ENCODE measurements at places on chromosomes 2 and 18. TPM values are rescaled to one million over a fixed set of nuclear protein-coding genes. Genes with fewer than 3 reads are reported as not detected.

UGT1A4 gene
- total RNA-seq = not detected

GRCh38 chr2:207768168-207768865, 1.4 kb downstream of the FZD5 start:
- peak; percentile 33 for DNase-seq

DNA sequence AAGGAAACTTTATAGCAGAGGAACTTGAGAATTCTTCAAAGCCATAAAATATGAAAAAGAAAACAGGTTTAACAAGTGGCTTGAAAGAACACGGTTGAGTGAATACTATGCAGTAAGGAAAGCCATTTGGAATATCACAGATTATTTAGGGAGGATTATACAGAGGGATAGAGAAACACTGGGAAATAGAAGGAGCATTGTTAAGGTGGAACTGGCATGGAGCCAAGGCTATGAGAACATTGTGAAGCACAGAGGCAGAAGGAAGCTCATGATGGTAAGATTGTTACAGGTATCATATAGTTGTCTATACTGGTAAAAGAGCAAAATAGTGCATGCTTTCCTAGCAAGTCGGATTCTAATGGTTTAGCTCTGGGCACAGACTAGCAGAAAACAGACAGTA, 87.1 kb downstream of the SS18 start:
- no peak for DNase-seq

DNA sequence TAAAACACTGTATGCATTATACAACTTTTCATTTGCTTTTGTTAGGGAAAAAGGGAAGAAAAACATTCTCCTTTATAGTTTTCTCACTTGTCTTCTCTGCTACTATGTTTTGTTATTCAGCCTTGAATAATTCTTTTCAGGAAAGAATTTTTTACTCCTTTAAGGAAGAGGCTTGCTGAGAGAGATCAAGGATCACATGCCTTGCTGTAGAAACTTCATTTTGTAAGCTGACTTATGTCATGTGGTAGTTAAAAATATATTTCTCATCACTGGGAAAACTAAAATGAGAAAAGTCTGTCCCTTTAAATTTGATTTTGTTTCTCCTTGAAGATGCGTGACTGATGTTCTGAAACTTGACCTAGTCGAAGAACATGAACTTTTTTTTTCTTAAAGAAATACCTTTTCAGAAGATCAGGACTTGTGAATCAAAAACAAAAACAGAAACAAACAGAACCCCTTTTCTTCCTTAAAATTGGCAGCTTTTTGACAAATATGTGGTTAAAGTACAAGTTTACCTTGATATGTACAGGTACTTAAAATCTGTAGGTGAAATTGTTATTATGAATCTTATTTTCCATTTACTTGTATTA, 145.1 kb downstream of the COMMD1 start:
- no peak for DNase-seq

DNA sequence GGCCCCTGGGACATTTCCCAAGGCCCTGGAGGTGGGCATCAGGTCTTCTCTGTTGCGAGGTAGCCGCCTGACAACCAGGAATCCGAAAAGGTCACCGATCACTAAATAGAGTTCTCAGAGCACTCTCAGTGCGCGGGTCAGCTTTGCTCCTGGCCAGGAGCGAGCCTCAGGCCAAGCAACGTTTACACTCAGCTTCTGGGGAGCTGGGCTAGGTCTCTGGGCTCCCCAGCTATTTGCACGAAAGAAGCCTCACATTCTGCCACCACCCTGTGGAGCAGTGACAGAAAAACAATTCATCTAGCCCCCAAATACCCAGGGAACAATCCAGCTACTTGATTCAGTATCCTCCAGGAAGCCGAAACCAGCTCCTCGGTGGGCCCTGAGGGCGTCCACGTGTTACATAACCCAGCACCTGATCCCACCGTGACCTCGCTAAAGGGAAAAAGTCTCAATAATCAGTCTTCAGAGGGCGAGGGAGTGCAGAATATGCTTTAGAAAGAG, 3.3 kb downstream of the SH3BP4 start:
- DNase-seq = no peak

- no peak for DNase-seq
Measured at GRCh38 chr2:43370705-43371104, 144.3 kb upstream of the ZFP36L2 start.

DNA sequence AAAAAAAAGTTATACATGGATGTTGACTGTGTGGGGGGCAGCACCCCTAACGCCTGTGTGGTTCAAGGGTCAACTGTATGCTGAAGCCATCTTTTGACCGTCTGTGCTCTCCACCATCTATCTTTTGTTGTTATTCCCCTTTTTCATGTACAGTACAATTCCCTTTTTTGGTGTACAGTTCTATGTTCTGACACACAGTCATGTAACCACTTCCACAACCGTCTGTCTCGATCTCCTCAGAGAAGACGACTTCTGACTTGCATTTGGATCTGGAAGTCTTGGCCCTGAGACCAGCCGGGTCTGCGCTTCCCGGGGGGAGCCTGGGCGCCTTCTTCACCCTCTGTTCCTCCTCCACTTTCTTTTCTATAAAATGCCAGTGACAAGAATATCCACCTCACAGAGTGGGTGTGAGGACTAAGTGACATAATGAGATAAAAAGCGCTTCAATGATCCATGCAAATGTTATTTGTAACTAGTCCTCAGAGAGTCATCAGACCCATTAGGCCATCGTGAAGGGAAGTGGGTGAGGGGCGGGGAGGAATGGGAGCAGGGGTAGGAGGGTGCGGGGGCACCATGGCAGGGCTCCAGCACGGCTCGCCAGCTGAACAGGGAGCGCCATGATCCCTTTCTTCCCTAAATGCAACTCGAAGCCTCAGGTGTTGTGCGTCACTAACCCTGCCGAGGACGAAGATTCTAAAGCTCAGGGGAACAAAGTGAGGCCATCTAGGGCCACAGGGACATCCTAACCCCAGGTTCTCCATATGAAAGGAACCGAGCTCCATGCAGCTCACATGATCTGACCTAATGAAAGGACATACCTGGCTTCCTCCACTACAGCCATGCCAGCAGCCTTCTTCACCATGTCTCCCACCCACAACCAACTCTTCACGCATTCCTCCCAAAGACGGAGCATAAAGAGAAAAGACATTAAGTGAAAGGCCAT, 16.6 kb downstream of the ADCY3 start:
- no peak for DNase-seq

DNA sequence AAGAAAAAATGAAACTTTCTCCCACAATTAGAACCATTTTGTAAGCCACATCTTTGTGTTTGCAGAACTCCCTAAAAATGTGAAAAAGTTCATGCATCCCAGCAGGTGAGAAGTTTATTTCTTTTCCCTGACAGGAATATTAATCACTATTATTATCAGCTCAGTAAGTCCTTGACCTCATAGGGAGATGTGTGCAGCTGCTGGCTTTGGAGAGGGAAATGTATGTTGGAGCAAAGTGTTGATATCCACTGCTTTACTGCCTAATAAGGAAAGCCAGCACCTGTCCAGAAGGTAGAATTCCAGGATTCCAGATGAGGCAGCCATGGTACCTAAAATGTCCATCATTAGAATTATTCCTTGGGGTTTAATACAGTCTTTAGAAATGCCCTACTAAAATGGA, 35.8 kb upstream of the CCNT2 start:
- no peak for DNase-seq

DNA sequence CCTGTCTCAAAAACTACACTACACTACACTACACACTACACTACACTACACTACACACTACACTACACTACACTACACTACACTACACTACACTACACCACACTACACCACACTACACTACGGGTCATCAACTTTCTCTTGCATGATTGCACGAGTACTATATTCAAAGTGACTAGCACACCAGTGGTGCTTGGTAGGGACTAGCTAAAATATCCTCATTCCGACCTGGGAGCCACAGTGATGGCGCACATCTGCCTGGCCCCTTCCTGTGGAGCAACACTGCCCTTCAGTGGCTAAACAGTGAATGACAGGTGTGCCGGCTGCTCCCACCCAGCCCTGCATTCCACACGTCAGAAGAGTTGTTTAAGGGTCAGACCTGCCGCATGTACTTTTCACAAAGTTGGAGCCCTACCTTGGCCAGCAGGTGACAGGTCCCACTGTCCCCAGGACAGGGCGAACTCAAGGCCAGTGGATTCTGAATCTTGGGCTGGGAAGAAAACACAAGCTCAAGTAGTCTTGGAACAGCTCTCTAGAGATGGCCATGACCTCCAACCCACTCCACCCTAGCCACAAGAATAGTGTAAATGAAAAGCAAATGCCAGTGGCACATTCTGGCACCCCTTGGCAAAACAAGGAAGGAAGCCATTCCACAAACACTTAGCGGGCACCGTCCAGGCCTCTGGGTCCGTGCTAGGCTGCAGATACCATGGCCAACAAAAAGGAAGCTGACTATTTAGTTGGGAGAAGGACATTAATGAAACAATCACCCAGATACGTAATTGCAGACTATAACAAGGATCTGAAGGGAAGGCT, 79.7 kb upstream of the MSH2 start:
- peak; percentile 83 for DNase-seq

- no peak for DNase-seq
Measured at GRCh38 chr2:195472501-195473234, 184.4 kb upstream of the SLC39A10 start.

MFF gene
- 15.1 TPM for total RNA-seq

DNA sequence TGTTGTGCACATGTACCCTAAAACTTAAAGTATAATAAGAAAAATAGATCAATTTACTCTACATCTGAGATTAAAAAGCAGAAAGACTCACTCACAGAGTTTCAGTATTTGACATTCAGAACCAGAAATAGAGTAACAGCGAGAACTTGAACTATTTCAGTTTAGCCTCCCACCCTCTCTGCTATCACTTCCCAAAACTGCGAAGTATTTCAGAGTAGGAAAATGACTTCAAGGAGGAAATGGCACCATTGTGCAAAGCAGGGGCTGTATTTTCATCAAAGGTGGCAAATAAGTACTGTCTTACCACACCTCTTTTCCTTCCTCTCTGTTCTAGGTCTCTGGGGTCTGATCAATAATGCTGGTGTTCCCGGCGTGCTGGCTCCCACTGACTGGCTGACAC, 13.6 kb downstream of the DHRS9 start:
- no peak for DNase-seq

SRD5A2 gene
- not detected for total RNA-seq

DNA sequence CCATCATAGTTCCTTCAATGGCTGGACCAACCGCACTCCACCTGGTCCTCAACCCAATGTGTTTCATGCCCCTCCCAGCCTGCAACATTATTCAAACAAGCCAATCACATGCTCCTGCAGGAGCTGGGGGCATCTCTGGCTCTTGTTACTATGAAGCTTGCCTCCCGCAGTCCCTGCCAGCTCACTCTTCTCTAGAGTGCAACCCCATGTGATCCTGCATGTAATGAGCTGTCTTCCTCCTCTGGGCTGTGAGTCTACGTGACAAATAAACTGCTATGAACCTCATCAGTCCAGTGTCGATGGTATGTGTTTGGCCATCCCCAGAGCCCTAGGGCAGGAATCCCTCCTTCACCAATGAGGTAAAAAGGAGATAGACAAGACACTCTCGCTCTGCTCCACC, 15.8 kb upstream of the BOD1L2 start:
- no peak for DNase-seq

CYS1 gene
- total RNA-seq = 13.3 TPM

- DNase-seq = peak; percentile 27
Measured at GRCh38 chr2:120313695-120314615, 32.0 kb upstream of the INHBB start.

GRCh38 chr2:208097801-208098200, 26.5 kb downstream of the CRYGD start:
- DNase-seq = no peak

- no peak for DNase-seq
Measured at GRCh38 chr2:147843391-147843863, 1.4 kb upstream of the ACVR2A start.

CFAP210 gene
- total RNA-seq = 0.64 TPM

TRIM43 gene
- not detected for total RNA-seq

- DNase-seq = no peak
Measured at GRCh38 chr2:74658516-74658915, 4.5 kb downstream of the SEMA4F start.

DNA sequence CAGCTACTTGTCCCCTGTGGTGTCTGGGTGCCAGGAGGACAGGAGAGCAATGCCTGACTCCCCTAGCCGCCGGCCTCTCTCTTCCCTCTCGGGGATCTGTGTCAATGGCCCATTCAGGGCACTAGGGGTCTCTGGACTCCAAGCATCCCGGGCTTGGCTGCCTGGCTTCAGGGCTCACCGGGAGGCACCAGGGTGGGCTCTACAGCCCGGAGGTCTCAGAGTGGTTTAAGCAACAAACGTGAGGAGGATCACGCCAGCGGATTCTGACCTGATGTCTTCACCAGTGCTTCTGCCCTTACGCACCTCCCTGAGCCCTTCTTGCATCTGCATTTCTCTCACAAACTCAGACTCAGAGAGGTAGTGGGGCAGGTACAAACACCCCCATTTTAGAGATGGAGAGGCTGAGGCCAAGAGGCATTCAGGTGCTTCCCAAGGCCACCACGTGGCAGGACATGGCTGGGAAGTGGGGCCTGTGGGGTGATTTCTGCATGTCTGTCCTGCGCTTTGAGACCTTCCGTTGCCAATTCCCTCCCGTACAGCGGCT, 243.0 kb downstream of the CELF4 start:
- DNase-seq = peak; percentile 24

GALNT1 gene
- total RNA-seq = 22.9 TPM

- no peak for DNase-seq
Measured at GRCh38 chr2:127917916-127918315, 32.2 kb upstream of the AMMECR1L start.

GRCh38 chr2:18356676-18357075, 203.8 kb downstream of the RDH14 start:
- DNase-seq = no peak

All from uterus (tissue), 4 donors.